AG04450 (cell line): ENCODE measurements at places on chromosomes 1 and 21.

- no peak for DNase-seq
Measured at GRCh38 chr1:19980314-19980713, 896 bp upstream of the PLA2G2A start.

- no peak for DNase-seq
Measured at GRCh38 chr1:28521502-28522164, 15.8 kb downstream of the RCC1 start.

GRCh38 chr1:234325878-234326496 lies 47.3 kb upstream of the COA6 start:
- no peak for DNase-seq

DNA sequence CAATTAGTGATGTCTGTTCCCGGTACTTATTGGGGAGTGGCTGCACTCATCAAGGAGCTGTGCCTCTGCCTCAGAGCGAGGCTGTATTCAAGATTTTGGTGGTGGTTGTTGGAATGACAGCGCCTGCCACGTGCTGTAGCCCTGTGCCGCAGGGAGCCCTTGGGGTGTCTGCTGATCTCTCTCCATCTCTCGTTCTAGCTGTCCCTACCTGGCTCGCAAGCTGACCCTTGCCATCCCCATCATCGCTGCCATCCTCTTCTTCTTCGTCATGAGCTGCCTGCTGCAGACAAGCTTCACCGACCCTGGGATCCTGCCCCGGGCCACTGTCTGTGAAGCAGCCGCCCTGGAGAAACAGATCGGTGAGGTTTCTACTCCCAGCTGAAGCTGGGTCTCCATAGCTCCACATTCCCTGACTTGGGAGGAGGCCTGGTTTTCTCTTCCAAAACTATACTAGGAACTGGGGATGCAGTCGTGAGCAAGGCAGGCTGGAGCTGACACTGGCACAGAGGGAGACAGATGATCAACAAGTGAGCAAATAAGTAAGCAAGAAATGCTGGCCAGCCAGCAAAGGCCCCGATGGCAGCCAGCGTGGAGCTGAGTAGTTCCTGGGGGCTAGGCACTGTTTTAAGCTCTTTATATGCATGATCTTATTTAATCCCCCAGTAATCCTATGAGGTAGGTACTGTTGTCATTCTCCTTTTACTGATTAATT lies 5.9 kb downstream of the ZDHHC18 start:
- no peak for DNase-seq

DNA sequence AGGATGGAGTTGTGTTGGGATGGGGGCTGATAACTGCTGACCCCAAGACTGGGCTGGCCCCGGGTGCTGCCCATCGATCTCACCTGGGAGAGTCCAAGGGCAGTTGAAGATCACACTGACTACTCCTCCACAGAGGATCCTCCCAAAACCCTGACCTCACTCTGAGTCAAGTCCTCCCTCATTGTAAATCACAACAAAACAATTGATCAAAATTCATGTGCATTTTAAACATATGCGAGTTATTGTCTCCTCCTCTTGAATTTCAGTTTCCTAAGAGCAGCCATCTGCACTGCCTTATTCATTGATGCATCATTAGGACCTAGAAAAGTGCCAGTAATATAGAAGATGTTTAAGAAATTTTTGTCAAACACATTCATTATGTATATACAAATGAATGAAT lies 273.6 kb downstream of the C1orf94 start:
- DNase-seq = no peak

GRCh38 chr1:201505503-201505890 lies 1.4 kb downstream of the CSRP1 start:
- DNase-seq = no peak

GRCh38 chr1:81308191-81308590 lies 492.5 kb upstream of the ADGRL2 start:
- DNase-seq = no peak

- no peak for DNase-seq
Measured at GRCh38 chr1:214317300-214317699, 36.3 kb downstream of the SMYD2 start.

GRCh38 chr1:30748699-30749401 lies 8.7 kb downstream of the LAPTM5 start:
- DNase-seq = no peak

DNA sequence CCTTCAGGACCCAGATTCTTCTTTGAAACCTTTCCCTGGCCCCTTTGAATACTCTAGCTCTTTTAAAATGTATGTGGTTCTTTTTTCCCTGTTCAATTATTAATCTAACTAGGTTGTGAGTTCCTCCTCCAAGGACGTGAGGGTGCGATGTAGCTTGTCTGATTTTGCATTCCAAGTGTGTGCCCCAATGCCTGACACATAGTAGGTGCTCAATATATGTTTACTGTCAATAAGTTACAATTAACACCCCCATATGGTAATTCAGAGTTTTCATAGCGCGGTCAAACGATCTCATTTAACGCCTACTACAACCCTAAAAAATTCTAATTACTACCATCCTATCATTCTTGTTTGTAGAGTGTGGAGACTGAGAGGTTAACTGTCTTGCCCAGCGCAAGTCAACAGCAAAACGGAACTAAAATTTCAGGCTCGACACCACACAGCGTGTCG lies 482 bp upstream of the MTR start:
- no peak for DNase-seq

DNA sequence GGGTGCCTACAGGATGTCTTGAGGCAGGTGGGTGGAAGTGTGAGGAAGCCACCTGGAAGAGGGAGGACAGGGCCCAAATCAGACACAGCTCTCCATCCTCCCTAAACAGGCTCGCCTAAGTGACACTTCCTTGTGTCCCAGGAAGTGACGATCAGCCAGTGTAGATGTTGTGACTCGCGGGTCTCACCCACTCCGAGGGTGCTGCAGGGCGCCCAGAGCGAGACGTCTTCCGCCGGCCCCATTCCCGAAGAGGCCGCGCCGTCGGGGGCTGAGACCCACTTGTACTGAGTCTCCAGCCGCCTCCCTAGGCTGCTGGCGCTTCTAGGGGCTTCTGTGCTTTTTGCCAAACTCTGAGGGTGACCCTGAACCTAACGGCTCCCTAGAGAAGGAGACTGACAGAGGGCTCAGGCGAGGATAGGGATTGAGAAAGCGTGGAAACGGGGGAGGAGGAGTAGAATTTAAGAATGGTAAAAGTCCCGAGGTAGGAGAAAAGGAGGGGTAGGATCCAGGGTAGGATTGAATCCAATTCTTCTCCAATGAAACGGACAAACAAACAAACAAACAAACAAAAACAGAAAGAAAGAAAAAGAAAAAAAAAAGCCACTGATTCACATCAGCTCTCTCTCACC lies 543 bp upstream of the MARK1 start:
- no peak for DNase-seq

DNA sequence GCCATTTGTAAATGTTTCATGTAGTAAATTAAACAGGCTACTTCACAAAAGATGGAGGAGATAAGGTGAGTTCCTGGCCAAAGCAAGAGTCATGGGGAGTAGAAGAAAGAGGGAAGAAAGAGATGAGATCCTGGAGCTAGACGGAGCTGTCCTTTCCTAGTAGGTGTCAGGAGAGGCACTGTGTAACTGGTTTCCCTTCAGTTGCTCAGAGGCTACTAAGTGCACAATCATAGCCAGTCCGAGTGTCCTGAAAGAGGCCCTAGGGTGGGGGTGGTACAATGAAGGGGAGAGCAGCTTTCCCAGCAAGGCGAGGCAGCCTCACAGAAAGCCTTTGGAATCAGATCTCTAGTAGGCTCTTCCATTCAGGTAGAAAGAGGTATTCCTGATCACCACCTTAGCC lies 390.9 kb downstream of the KCNH1 start:
- DNase-seq = no peak

GRCh38 chr1:165629848-165630628 lies 996 bp upstream of the MGST3 start:
- DNase-seq = no peak

GRCh38 chr1:197145446-197146024 lies 934 bp downstream of the ASPM start:
- DNase-seq = no peak

GRCh38 chr1:11571906-11572616 lies 82.2 kb downstream of the FBXO2 start:
- DNase-seq = no peak

DNA sequence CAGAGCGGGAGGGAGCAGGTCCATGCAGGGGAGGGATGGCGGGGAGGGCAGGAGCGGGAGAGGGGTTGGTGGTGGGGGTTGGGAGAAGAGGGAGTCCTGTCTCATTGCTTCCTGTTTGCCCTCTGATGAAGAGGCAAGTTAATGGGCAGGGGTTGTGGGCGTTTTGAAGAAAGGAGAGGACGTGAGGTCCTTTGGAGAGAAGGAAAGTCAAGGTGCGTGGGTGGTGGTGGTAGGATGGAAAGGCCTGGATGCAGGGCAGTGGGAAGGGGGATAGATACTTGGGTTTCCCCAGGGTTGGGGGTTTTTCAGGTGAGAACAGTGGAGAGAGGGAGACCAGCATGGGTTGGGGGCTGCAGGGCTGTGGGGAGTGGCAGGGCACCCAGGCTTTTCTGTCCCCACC lies 17.2 kb downstream of the UBE2Q1 start:
- no peak for DNase-seq

DNA sequence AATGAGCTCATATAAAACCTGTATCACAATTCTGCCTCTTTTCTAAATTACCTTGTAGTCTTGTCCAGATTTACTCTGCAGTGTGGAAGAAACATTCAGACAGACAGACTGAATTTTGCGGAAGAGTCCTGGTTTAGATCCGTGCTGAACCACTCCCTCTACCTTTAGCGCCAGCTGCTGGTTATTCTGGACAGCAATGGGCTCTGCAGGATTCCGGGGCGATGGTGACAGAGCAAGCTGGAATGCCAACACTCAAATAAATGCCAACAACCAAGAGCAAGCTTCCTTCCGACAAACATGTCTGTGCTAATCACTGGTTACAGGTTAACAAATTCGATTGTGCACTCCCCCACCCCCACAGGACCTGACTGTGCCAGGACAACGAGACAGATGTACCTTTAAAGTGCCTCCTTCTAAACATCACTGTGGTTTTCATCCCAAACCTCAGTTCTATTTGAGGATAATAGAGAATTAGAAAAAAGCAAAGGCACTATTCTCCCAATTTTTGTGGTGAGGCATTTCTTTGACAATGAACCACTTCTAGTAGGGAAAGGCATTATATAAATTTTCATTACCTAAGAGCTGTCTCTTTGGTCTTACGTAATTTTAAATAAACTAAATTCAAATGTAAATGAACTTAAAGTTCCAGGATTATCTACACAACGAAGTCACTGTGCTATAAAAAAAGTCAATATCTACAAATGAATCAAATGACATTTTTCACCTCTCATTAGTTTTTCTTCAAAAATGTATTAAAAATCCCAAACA lies 90.4 kb downstream of the INTS7 start:
- DNase-seq = no peak

- no peak for DNase-seq
Measured at GRCh38 chr1:93014168-93014567, 52.9 kb upstream of the DIPK1A start.

- peak; percentile 92 for DNase-seq
Measured at GRCh38 chr1:225700164-225700821, 47.4 kb upstream of the ENAH start.

DNA sequence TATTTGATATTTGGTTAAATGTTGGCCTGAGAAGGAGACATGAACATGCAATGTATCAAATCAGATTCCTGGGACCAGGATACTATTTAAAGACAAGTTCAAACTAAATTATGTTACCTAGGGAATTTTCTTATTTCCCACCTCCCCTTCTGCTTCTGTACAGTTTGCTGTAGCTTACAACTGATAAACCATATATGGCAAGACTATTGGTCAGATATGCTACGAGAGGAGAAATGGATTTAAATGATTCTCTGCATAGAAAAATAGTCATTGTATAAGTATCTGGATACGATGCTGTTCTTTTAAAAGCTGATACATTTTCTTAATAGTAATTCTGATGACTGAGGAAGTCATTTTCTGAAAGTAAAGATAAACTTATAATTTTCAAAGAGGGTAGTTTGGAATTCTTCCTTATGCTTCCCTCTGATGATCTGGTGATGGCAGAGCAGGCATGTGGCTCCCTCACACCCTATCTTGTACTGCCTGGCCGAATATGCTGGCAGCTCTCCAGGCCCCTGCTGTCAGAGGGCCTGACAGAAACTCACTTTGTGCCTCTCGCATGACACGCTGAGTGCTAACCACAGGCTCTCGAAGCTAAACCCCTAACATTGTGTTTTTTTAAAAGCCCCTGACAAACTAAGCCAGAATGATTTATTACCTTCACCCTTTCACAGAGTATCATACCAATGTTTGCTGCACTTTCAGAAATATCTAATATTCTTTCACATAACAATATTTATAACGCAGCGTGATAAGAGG lies 19.4 kb downstream of the RRP15 start:
- no peak for DNase-seq

DNA sequence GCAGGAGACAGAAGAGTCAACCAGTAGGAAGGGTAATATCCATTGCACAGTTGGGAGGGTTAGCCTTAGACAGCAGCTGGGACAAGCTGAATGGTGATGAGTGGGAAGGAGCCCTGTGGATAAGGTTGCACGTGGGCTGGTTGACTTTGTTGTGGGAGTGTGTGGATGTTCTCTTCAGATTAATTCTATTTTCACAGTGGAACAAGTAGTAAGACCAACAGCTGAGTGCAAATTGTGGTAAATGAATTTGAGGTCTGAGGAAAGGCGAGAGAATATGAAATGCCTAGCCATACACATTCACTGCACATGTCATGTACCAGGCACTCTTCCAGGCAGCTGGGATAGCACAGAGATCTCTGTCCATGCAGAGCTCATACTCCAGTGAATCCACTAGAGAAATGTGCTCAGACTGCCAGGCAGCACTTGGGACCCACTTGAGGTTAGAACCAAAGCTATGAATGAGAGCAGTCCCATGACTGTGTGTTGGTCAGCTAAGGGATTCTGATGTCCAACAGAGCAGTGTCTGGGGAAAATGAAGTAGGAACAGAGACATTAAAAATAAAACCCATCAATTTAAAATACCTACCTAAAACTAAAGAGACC lies 25.2 kb upstream of the VTCN1 start:
- no peak for DNase-seq

DNA sequence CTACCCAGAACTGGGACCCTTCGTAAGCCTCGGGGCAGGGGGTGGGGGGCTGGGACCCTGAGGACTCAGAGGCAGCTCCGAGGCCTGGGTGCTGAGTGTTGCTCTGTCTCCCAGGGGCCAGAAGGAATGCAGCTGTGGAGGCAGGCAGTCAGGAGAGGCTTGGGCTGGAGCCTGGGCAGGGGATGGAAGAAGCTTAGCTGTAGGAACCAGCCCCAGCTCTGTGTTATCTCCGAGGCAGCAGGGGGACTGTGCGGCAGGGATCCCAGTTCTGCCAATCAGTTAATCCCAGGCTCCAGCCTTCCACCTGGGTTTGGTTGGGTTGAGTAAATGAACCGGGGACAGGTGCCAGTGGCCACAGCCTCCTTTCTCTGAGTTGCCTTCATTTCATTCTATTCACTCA lies 8.2 kb upstream of the GRIK3 start:
- no peak for DNase-seq

- no peak for DNase-seq
Measured at GRCh38 chr21:45180246-45180599, 105.8 kb downstream of the ADARB1 start.

GRCh38 chr1:153527683-153528040 lies 8.1 kb downstream of the S100A6 start:
- no peak for DNase-seq
